ENCODE measurements at places on chromosomes 6 and 20.

DNA sequence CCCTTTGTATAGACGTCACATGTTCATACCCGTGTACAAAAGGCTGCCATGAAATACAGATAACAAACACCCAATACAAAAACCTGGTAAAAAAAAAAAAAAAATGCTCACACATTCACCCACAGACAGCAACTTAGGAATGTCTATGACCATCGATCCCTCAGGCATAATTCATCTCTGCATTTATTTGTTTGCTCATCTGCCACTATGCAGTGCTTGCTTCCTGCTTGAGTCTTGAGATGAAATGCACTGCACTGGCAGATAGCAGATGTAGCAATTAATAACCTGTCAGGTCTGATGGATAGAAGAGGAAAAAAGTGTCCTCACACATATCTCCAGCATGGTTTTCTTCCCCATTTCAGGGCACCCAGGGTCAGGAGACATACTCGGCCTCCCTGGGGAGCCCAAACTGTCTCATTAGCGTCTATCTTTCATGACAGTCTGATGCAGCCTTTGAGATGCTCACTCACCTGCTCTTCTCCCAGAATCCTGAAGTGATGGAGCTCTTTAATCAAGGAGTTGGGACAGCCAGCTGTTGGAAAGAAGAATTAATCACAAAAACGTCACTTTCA, 295.1 kb upstream of the AGPAT4 start:
- DNase-seq, result no peak

GRCh38 chr6:126753606-126754005, 364.9 kb upstream of the RSPO3 start:
- DNase-seq, result no peak

DNA sequence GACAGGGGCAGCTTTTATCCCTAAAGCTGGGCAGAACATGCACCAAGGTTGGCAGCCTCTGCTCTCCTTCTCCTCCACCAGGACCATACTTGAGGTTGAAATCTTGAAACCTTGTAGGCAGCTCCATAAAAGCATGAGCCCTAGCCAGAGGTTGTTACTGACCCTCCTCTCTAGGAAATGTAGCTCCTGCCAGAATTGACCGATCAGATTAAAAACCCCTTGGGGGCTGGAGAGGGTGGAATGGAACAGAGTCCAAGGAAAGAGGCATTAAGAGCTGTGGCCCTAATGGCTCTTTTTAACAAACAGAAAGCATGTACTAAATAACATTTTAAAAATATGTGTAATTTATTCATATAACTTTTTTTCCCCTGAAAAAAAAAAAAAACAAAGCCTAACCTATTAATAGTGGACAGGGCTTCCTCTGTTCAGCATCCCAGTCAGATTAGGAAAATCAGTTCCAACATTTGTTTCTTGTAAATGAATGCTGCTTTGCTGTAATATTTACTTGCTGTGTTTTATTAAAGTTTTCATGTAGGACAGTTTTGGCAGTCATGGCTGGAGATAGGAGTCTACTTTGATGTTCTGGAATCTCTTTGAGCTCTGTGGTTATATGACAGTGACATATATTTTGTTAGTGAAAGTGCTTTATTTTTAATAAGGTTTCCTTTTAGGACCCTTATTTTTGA, 41.3 kb downstream of the MTHFD1L start:
- DNase-seq, result no peak

- no peak for DNase-seq
These were observed 66.5 kb upstream of the SLC35F1 start for GRCh38 chr6:117840541-117840983.

- no peak for DNase-seq
These were observed 8.3 kb upstream of the ADGB start for GRCh38 chr6:146590492-146590891.

DNA sequence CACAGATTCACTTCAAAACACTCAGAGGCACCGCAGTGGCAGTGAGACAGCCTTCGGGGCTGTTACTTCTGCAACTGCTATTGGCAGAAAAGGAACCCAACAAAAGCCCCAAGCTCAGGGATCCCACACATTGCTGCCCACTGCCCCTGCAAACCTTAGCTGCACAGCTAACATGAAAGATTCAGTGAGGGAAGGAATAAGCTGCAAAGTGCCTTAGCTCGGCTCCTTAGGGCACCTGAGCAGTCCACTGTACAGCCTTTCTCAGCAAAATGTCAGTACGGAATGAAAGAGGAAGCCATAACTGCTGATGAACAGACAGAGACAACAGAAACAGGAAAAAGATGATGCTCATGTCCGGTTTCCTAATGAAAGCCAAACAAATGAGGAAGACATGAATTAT, 179.7 kb upstream of the SHLD1 start:
- no peak for DNase-seq

- no peak for DNase-seq
These were observed 20.1 kb downstream of the RNASET2 start for GRCh38 chr6:166936079-166936787.

DNA sequence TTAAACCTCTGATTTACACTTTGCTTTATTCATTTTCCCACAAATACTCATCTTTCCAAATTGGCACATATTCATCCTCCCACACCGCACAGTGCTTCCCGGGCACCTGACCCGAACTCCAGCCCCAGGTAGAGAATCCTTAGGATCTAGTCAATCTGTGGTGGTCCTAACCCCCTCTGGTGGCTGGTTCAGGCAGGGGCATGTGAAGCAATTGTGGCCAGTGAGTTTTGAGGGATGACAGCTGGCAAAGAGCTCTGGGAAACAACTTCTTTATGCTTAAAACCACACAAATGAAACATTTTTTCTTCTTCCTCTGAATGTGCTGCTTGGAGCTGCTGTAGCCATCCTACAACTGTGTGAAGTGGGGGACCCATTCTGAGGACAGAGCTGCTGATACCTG, 54.7 kb downstream of the ELOVL5 start:
- no peak for DNase-seq

GRCh38 chr6:137171824-137172733, 1.4 kb downstream of the IL22RA2 start:
- no peak for DNase-seq

DNA sequence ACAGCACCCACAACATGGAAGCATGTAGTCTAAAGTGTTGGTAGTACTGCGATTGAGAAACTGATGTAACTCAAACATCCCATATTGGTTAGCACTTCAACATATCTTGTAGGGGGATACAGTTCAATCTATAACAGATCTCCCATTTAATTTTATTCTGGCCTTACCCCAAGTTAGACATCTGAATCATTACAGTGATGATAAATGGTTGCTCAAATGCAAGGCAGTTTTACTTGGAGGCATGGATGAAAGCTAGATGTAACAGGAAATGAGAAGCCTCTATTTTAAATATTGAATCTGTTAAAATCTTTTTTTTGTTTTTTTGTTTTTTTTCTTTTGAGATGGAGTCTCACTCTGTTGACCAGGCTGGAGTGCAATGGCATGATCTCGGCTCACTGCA, 44.2 kb upstream of the FAM50B start:
- no peak for DNase-seq

GRCh38 chr20:32820698-32821377, 1.1 kb downstream of the MAPRE1 start:
- no peak for DNase-seq

DNA sequence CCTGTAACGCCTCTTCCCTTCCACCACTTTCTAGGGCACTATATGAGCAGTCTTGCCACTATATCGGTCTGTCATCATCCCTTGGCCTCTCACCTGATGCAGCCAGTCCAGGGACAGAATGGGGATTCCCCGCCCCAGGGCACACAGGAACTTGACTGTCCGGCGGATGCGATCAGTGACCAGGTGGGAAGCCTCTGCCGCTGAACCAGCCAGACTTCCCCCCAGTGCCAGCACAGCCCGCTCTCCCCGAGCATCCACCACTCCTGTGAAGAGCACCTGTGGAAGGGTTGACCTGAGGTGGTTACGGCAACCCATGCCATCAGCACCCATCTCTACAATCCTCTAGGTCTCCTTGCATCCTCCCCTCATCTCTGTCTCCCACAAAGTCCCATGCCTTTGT, 12.2 kb upstream of the NRM start:
- DNase-seq, result no peak

DNA sequence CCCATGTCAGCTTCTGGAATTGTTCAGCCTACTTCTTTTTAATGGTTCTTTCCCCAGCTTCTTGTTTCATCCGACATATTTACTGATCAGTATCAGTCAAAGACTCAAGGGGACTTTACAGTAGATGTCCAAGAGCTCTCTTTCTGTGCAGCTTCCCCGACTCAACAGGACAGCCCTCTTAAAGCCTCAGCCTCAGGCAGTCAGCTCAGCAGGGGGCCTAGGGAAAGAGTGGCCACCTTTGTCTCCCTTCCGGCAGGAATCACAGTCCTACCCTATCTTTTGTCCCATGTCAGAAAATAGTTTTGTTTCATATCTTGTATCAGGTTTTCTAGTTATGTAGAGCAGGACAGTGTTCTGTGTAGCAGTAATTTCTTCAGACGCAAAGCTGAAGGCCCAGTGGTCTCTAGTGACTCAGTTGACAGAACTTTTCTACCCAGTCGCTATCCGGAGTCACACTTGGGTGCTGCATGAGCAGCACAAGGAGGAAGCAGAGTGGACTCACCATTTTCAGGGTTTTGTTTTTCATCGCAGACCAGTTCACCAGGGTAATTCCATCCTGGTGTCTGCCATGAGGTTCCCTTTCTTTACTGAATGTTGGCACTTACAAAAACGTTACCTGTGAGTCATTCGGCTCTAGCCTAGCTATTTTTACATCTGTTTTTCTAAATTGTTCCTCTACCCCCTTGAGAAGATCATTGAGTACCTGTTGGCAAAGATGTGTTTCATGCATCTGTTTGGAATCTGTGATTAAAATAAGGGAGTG, 47.7 kb downstream of the SPATA2 start:
- DNase-seq, result no peak

DNA sequence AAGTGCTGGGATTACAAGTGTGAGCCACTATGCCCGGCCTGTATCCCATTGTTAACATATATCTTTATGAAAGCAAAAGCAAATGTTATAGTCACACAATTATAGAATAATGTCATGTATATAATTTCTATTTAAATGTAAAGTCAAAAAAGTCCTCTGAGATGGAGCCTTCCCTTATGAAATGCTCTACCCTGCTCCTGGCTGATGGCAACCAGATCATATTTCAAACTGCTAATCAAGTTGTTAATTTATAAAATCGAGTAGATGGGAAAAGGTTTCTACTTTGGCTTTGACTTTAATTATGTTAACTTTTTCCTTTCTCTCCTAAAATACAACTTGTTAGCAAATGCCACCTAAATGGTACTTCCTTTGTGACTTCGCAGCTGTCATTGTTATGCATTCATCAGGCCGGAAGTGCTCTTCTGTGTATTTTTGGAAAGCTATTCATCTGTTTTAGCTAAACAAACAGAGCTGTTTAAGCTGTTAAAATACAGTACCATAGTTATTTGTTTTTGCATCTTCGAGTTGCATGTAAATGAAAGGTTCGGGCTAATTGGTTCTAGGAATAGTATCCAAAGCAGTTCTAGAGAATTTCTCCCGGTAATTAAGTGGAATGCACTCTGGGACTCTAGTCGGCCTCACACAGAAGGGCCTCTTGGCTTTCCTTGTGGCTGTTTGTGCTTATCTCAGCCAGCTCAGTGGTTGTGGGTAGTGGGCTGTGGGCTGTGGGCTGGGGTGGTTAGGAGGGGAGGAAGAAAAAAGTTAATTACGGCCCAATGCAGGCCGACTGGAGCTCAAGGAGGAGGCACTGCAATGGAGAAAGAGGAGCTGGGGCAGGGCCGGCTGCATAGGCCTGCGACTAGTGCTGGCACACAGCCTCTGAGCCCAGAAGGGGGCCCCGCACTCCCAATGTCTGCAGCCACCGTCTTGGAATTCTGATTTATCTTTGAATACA, 34.8 kb downstream of the SLC35D3 start:
- DNase-seq, result no peak

- no peak for DNase-seq
These were observed 162.7 kb upstream of the SGK1 start for GRCh38 chr6:134480593-134480992.

- DNase-seq, result no peak
These were observed 47.9 kb downstream of the STK35 start for GRCh38 chr20:2149507-2149906.

GRCh38 chr6:135382182-135382628, 115.3 kb downstream of the AHI1 start:
- DNase-seq, result no peak

DNA sequence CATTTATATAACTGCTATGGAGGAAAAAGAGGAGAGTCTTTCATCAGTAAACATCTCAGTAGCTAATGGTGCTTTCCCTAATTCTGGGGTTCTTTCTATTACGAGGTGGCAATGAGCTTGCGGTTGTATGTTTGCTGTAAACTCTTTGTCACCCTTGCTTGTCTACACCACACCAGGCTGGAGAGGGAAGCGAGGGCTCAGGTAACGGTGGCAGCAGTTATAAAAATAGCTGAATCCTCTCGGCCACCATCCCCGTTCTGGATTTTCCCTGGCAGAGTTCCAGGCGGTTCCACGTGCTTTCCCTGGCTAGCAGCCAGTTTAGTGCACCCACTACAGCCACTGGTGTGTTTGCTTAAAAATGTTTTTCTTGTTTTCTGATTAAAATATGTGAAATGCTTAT, 39.0 kb downstream of the MAS1 start:
- no peak for DNase-seq

DNA sequence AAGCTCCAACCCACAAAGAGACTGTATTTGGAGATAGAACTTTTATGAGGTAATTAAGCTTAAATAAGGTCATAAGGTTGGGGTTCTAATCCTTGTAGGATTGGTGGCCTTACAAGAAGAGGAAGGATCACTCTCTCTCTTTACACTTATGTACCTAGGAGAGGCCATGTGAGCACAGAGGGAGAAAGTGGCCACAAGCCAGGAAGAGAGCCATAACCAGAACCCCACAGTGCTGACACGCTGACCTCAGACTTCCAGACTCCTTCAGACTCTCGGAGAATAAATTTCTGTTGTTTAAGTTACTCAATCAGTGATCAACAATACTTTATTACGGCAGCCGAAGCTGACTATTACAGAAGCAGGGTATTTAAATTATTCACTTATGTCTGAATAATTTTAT, 430.5 kb upstream of the EPHA7 start:
- no peak for DNase-seq

GRCh38 chr6:42120895-42121865, 21.2 kb downstream of the C6orf132 start:
- DNase-seq, result no peak

GRCh38 chr6:151205721-151206600, 33.8 kb upstream of the AKAP12 start:
- no peak for DNase-seq

GRCh38 chr20:44324343-44324742, 12.5 kb upstream of the R3HDML start:
- DNase-seq, result no peak

DNA sequence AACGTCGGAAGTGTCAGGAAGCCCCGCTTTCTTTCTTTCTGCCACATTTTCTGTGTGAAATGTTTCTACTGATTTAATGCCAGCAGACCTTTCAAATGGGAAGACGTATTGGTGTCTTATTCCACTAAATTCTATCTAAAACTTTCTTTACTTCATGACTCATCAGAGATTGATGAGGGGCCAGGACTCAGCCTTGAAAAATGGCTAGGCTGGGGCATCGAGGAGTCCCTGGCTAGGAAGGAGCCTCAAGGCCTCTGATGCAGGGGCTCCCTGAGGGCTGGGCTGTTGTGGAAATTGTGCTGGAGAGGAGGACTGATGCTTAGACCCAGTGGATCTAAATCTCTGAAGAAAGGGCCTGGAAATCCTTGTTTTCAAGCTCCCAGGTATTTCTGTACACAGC, 192.8 kb upstream of the PDE10A start:
- DNase-seq, result no peak

All from 8988T (cell line).